Activated CD4-positive, CD25-positive, alpha-beta regulatory T cell (primary cell): ENCODE measurements at places on chromosomes 12 and 14.

DNA sequence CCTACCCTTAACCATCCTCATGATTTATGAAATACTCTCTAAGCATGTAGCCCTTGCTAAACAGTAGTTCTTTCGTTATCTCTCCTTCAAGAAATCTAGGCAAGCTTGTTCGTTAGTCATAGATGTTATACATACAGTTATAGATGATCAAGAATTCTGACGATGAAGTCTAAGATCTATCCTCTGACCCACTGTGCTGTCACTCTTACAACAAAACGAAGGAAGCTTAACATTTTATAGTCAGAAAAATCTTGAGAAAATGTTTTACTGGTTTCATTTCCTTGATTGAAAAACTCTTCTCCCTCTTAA, 68.9 kb downstream of the SPPL3 start:
- no peak for DNase-seq

- DNase-seq = no peak
Observed at GRCh38 chr12:116620124-116620491, 60.9 kb downstream of the MAP1LC3B2 start.

- DNase-seq = no peak
Observed at GRCh38 chr12:96190413-96191108, 3.6 kb upstream of the ELK3 start.

- DNase-seq = no peak
Observed at GRCh38 chr14:60566101-60566500, 57.2 kb downstream of the SIX6 start.

GRCh38 chr14:77902811-77903210, 102.9 kb downstream of the ADCK1 start:
- no peak for DNase-seq

GRCh38 chr14:74618078-74618952, 6.3 kb upstream of the LTBP2 start:
- peak; percentile 46 for DNase-seq

GRCh38 chr14:75427482-75428229, at the start of gene JDP2:
JDP2 (plus strand) TSS chr14:75428022; CDS start chr14:75437921, 9,899 bp downstream.
- DNase-seq = no peak

- no peak for DNase-seq
Observed at GRCh38 chr14:35257809-35258208, 34.4 kb upstream of the PSMA6 start.

GRCh38 chr12:22064968-22065367, 18.9 kb downstream of the CMAS start:
- DNase-seq = no peak

DNA sequence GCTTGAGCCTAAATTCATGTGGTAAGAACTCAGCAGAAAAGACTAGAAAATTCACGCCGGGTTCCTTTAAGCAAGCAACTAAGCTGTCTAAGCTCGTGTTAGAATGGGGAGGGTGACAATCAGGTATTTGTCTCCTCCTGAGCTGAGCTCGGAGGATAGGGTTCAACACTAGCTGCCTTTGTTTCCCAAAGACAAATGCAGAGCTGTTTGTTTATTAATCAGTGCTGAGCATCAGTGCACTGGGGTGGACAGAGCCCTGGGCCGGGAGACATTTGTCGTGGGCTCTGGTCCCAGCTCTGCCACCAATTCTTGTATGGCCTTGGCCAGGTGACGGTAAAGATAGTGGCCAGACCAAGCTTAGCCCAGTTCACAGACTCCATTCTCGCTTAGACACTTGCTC, 43.7 kb downstream of the DEGS2 start:
- no peak for DNase-seq

DNA sequence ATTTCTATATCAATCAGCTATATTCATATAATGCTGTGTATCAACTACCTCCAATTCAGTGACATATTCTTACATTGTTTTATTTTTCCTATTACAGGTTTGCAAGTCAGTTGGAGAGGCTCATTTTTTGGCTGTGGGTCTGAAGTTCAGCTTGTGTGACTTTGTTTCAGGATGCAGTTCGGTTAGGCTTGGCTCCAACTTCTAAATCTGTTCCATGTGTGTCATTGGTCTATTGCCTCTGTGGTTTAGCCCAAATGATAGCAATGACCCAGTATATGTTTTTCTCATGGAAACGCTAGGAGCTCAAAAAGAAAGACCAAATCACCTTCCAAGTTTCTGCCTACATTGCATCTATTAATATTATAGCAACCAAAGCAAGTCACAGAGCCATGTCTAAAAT, 848.6 kb upstream of the LRFN5 start:
- DNase-seq = no peak

GRCh38 chr14:75542588-75543091, 20.4 kb downstream of the BATF start:
- DNase-seq = peak; percentile 47

- DNase-seq = no peak
Observed at GRCh38 chr14:104968153-104968527, 10.0 kb downstream of the AHNAK2 start.

DNA sequence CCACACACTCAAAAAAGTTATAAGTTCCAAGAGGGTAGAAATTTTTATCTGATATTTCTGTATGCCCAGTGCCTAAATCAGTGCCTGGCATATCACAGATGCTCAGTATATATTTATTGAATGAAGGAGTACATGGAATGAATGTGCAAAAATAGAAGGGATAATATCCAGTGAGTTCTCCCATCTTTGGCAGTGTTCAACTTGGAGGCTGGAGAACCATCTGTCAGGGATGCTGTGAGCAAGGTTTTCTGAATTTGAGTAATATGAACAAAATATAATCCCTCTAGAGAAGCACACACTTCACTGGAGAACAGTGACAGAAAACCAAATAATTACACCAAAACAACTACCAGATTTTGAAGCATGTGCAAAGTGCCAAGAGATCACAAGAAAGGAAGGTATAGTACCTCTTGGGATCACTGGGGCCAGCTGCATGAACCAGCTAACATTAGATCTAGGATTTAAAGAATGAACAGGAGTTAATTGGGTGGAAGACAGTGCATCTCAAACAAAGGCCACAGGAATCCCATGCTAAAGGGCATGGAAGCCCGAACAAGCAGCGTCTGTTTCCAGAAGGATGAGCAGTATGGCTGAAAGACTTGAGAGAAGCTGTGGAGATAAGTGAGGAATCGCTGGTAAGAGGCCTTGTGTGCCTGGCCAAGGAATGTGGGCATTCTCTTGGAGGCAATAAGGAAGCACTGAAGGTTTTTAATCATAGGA, 11.5 kb downstream of the SLC8A3 start:
- DNase-seq = no peak

DNA sequence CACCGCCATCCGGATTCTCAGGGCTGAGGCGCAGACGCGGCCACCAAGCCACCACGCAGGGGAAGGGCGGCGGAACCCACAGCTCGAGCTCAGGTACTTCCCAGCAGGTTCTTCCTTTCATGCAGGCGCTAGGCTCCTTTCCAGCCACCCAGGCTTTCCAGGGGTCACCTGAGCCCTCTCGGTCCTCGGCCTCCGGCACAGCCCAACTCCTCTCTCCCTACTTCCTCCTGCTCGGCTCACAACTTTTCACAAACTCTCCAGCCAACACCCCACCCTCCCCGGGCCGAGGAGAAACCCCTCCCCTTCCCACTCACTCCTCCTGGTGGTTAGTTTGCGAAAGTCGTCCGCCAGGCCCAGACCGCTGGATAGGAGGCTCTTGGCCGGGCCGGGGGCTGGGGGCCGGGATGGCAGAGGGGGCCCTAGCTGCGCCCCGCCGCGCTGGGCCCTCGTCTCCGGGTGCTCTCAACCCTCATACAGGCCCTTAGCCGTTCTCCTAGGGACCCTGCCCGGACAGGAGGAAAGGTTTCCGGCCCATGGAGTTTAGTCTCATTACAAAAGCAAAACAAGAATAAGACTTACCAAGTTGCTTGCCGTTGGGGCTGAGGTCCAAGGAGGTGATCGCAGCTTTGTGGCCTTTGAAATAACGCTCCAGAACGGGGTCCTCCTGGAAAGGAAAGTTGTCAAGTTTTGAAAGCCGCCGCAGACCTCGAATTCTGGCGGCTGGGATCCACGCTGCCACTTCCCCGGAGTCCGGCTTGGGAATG, at the start of gene GALNT4:
Gene GALNT4 (minus strand): TSS at position 256 of the 764 bp plus-strand sequence. CDS start 247 bp downstream, at position 9.
- DNase-seq = peak; percentile 42

GRCh38 chr14:105187935-105188524, 6.9 kb upstream of the NUDT14 start:
- DNase-seq = no peak

DNA sequence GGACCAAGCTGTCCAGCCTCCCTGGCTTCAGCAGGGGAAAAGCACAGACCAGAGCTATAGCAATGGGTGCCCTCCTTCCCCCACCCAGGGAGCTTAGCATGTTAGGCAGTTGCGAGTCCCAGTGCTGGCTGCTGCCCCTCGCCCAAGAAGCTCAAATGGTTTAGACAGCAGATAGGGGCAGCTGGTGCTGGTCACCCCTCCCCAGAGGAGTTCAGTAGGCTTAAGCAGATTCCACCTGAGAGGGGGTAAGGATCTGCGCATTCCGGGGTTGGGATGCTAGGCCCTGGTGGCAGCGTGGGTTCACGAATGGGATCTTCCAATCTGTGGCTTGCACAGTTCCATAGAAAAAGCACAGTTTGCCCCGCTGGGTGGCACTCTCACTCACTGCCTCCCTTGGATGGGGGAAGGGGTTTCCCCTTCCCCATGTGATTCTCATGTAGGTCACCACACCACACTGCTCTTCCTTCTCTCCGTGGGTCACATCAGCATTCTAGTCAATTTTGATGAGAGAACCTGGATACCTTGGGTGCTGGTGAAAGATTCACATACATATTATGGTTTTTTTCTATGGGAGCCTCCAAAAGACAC, 665.6 kb downstream of the C12orf50 start:
- DNase-seq = no peak

- no peak for DNase-seq
Observed at GRCh38 chr12:10101042-10101579, 2.3 kb upstream of the CLEC1A start.

DNA sequence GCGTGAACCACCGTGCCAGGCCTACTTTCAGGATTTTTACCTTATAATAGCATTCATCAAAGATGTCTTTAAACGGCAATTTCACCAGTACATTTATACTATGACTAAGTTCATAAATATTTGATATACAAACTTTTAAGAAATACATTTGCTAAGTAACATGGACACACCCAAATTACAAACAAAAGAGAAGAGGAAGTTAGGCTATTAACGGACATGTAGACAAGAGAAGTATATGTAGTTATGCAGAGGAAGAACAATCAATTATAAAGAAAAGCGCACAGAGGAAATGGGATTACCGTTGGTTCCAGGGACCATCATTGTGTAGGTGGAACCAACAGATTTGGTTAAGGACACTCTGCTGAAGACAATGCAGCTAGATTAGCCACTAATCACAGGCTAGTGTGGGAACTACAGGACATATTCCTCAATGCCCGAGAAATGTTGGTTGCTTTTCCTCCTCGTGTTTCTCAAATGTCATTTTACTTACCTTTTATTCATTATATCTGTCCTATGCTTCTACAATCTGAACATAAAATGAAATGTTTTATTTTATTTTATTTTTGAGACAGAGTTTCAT, 24.0 kb upstream of the PKP2 start:
- DNase-seq = no peak

- no peak for DNase-seq
Observed at GRCh38 chr14:41604721-41605531, 1.8 kb upstream of the LRFN5 start.

DNA sequence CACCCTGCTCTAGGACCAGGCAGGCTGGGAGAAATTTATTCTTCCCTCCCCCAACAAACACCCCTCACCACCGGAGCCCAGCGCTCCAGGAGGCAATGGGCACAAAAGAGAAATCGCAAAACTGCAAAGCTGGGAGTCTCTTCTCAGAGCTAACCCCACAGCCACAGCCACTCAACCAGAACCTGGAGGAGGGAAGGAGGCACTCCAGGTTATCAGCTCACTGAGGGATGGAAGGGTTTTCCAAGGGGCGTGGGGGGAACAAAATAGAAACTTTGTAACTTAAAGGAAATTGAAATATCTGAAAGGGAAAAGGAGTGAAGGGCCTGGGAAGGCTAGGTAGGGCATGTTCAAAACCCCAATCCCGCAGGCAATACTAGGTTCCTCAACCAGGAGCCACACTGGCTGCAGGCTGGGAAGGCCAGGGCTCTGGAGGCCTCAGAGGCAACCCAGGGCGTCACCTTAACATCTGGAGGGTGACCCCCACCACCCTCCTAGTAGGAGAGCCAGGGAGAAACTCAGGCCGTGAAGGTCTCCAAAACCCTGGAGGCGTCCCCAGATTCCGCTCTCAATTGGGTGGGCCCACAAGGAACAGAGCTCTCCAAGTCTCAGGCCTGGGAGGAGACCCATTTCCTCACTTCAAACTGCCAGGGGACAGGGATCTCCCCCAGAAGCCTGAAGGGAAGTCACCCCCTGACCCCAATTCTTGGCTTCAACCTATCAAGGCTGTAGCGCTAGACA, 3.2 kb downstream of the KDM2B start:
- no peak for DNase-seq

DNA sequence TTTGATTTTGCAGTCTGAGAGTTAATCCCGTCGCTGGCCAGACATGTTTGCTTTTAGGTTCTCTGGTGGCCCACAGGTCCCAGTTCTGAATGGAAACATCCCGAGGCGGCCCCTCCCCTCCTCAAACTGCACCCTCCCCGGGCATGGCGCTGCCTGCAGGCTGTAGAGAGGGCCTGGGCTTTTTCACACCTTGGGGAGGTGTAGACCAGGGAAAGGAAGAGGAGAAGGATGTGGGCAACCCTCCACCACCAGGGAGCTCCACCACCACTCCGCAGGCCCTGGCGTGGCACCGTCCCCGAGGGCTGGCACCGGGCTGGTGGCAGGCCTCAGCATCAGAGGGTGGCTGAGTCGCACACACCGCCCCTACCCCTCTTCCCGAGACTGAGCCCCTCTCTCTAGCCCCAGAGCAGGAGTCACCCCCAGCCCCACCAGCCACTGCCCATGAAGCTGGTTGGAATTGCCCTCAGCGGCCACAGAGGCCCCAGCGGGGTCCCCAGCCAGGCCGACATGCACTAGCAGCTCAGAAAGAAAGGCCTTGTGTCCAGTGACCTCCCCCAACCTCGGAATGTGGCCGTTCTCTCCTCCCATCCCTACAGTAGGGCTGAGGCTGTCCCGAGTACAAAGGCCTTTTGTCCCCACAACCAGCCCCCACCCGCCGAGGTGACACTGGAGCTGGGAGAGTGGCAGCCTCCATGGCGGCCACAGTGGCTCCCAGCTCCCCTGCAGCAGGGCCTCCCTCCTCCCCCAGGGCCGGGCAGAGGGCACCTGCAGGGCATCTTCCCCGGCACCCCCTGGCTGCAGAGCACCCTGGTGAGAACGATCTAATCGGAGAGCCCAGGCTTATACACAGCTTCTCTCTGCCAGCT, 23.5 kb upstream of the INF2 start:
- peak; percentile 19 for DNase-seq

GRCh38 chr12:103548622-103549601, 38.2 kb upstream of the STAB2 start:
- DNase-seq = peak; percentile 61

DNA sequence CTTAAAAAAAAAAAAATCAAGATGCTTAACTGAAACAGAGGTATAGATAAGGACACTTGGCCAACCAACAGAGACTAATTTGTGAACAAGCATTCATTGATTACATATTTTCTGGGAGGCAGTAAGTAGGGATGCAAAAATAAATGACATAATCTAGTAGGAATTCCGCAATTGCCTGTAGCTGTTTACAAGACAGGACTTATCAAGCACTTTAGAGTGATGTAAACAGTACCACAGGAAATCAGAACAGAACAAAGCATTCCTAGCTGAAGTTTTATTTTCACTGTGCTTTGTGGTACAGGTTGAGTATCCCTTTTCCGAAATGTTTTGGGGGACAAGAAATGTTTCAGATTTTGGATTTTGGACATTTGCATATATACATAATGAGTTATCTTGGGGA, 68.2 kb upstream of the FGD4 start:
- DNase-seq = no peak
